ENCODE measurements at places on chromosomes 6 and 20.

- DNase-seq: no peak
- no peak overlapping the region for H3K27ac ChIP-seq
- no peak overlapping the region for H3K4me3 ChIP-seq
- H3K27me3 ChIP-seq: no peaks in the 10 kb centered on the region
- no peaks in the 10 kb centered on the region for H3K36me3 ChIP-seq
- H3K4me1 ChIP-seq: peaks cover 17% of the 10 kb centered on the region
Measured at GRCh38 chr6:20929283-20929682, 395.0 kb downstream of the CDKAL1 start.

GRCh38 chr6:16903470-16903869, 142.2 kb upstream of the ATXN1 start:
- H3K27me3 ChIP-seq: peaks cover 10% of the 10 kb centered on the region
- no peaks in the 10 kb centered on the region for H3K4me1 ChIP-seq
- no peak for DNase-seq

GRCh38 chr6:148836751-148837150, 89.9 kb downstream of the UST start:
- H3K36me3 ChIP-seq: peaks cover 5% of the 10 kb centered on the region
- no peak for DNase-seq
- no peak overlapping the region for H3K4me3 ChIP-seq
- no peaks in the 10 kb centered on the region for H3K4me1 ChIP-seq
- no peaks in the 10 kb centered on the region for H3K27me3 ChIP-seq
- H3K27ac ChIP-seq: no peak overlapping the region

- H3K27ac ChIP-seq: no peak overlapping the region
- DNase-seq: no peak
- H3K4me1 ChIP-seq: peaks cover 39% of the 10 kb centered on the region
- no peaks in the 10 kb centered on the region for H3K36me3 ChIP-seq
Measured at GRCh38 chr20:50708845-50709635, 17.7 kb upstream of the RIPOR3 start.

- peaks cover 96% of the 10 kb centered on the region for H3K27me3 ChIP-seq
- H3K36me3 ChIP-seq: no peaks in the 10 kb centered on the region
- no peak for DNase-seq
- no peak overlapping the region for H3K27ac ChIP-seq
- H3K4me1 ChIP-seq: peaks cover 6% of the 10 kb centered on the region
Measured at GRCh38 chr20:21509597-21510371, 4.1 kb downstream of the NKX2-2 start.

DNA sequence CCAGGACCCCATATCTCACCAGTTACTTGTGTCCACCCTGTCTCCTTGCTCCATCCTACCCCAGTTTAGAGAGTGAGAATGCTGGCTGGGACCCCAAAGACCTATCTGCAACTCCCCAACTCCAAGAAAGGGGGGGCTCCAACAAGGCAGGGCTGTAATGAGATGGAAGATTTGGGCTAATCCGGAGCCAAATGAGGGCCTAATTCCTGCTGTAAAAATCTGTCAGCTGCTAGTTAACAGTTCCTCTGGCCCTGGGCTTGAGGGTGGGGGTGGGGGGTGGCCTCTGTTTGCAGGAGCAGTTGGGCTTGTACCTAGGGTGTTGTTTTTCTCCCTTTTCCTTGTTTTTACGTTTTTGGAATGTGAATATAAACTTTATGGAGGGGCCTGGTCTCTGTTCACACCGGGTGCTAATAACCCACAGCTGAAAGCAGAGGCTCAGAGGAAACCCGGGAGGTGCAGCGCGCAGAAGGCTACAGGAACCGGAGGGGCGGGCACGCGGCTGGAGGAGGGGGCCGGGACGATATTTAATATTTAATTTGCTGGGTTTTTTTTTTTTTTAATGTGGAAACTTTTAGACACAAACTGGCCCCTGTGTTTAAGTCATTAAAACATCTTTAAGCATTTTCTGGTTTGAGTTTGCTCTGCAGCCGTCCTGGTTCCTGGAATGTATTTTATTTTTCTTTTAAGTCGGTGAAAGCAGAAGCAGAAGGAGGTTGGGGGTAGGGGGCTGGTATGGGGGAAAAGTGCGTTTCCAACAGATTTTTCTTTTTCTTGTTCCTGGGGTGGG, 70.7 kb downstream of the NCR2 start:
- no peak for DNase-seq
- peaks cover 57% of the 10 kb centered on the region for H3K4me1 ChIP-seq
- peaks cover 4% of the 10 kb centered on the region for H3K36me3 ChIP-seq
- H3K4me3 ChIP-seq: peak overlapping the region; percentile 25
- H3K27me3 ChIP-seq: peaks cover 87% of the 10 kb centered on the region
- no peak overlapping the region for H3K27ac ChIP-seq

- no peak overlapping the region for H3K27ac ChIP-seq
- peaks cover 12% of the 10 kb centered on the region for H3K27me3 ChIP-seq
- no peak overlapping the region for H3K4me3 ChIP-seq
- H3K4me1 ChIP-seq: peaks cover 11% of the 10 kb centered on the region
Measured at GRCh38 chr20:23214903-23215302, 128.8 kb upstream of the CD93 start.

GRCh38 chr6:44411141-44411540, 23.6 kb downstream of the CDC5L start:
- peaks cover 99% of the 10 kb centered on the region for H3K36me3 ChIP-seq
- peak overlapping the region; percentile 26 for H3K27ac ChIP-seq
- no peaks in the 10 kb centered on the region for H3K4me1 ChIP-seq
- H3K4me3 ChIP-seq: no peak overlapping the region
- H3K27me3 ChIP-seq: no peaks in the 10 kb centered on the region
- DNase-seq: no peak

DNA sequence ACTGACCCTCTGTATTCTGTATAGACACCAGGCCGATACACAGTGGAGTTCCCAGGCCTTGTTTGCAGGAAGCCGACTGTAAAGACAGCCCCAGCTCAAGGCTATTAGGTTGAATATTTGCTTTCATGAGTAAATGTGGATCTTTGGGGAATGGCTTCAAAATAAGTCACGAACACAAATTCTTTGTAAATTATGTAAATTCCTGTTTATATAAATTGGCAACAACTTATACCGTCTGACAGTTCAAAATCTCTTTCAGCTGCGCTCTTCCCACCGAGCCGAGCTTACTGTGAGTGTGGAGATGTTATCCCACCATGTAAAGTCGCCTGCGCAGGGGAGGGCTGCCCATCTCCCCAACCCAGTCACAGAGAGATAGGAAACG, 24.7 kb downstream of the EDN3 start:
- no peaks in the 10 kb centered on the region for H3K36me3 ChIP-seq
- peaks cover 81% of the 10 kb centered on the region for H3K4me1 ChIP-seq
- no peak for DNase-seq
- H3K27ac ChIP-seq: no peak overlapping the region
- no peak overlapping the region for H3K4me3 ChIP-seq
- peaks cover 20% of the 10 kb centered on the region for H3K27me3 ChIP-seq

GRCh38 chr6:166907373-166907841, 48.9 kb downstream of the RNASET2 start:
- no peak overlapping the region for H3K4me3 ChIP-seq
- H3K27ac ChIP-seq: no peak overlapping the region

DNA sequence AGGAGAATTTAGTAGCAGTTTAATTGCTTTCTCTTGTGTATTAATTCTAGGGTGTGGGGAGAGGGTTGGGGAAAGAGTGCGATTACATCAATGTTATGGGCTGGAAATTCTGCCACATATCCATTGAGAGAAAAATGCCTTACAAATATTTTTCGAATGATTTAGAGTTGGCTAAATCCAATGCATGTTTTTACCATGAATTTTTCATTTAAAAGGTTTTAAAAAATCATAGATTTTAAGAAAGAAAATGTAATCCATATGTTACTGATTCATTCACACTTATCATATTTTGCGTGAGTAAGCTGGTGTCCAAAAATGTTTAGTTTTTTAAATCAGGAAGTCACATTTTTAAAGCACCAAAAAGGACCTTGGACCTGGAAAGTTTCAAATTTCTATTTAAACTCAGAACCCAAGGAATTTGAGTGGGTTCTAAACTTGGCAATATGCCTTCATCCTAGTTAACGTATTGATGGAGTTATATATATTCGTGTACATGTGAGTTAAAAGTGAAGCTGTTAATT, 627.4 kb upstream of the CITED2 start:
- DNase-seq: no peak
- peaks cover 13% of the 10 kb centered on the region for H3K36me3 ChIP-seq
- H3K4me1 ChIP-seq: peaks cover 17% of the 10 kb centered on the region
- no peak overlapping the region for H3K4me3 ChIP-seq

- no peak for DNase-seq
- no peaks in the 10 kb centered on the region for H3K27me3 ChIP-seq
- no peaks in the 10 kb centered on the region for H3K36me3 ChIP-seq
- H3K4me1 ChIP-seq: peaks cover 8% of the 10 kb centered on the region
- H3K4me3 ChIP-seq: no peak overlapping the region
Measured at GRCh38 chr6:148118244-148118643, 224.4 kb upstream of the SASH1 start.

DNA sequence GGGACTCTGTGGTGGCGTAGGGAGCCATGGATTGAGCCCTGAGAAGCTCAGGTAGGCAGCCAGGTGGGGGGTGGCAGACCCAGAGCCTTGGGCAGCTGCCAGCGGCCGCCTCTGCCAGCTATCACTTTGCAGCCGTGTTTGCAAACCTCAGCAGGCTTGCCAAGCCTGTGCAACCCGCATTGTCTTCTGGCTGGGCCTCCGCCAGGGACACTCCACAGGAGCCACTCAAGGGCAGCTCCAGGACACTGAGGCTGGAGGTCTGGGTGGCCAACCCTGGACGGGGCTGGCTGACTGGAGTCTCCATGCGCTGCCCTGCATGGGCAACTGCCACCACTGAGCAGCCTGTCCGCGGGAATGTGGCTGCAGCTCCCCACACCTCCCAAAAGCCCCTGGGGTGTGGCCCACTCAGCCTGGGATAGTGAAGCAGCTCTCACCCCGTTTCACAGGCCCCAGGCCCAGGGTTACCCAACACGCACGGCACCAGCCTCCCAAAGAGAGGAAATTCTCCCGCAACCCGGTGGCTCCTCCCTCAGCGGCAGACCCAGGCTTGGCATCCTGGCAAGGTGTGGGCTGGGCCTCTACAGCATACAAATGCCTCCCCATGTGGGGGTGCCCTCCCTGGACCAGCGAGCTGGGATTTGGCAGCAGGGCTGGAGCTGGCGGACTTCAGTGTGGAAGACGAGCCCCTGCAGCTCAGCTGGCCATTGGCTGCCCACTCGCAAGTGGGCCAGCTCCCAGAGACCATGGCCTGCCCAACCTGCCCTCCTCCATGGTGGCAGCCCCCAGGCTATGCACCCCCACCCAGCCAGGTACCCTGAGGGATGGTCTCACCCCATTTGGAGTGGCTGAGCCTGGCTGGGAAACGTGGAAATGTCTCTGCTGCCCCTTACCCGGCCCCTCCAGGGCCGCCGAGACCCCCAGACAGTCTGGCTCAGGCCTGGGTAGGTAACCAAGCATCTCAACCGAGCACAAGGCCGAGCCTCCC, 2.9 kb downstream of the CHRNA4 start:
- H3K27me3 ChIP-seq: peaks cover 53% of the 10 kb centered on the region
- H3K36me3 ChIP-seq: no peaks in the 10 kb centered on the region
- DNase-seq: no peak
- H3K27ac ChIP-seq: no peak overlapping the region

DNA sequence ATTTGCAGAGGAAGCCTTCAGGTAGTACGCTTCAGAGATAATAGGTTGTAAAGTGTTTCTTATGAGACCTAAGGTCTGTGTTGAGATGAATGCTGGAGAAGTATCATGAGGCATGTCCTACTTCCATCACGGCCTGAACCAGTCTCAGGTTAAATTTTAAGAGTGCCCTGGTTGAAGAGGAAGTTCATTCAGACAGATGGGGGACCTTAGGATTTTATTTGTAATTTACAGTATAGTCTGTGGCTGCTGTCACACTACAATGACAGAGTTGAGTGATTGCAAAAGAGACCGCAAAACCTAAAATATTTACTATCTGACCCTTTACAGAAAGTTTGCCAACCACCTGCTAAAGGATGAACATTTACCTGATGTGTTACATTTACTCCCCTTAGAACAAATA, 70.9 kb downstream of the UST start:
- H3K36me3 ChIP-seq: peaks cover 24% of the 10 kb centered on the region
- H3K27me3 ChIP-seq: no peaks in the 10 kb centered on the region
- peaks cover 35% of the 10 kb centered on the region for H3K4me1 ChIP-seq
- no peak for DNase-seq
- no peak overlapping the region for H3K4me3 ChIP-seq
